ENCODE measurements at places on chromosomes 2 and 18. TPM values are rescaled to one million over a fixed set of nuclear protein-coding genes. Genes with fewer than 3 reads are reported as not detected.

- DNase-seq, result no peak
Observed at GRCh38 chr2:144454466-144455287, 65.2 kb downstream of the ZEB2 start.

DNA sequence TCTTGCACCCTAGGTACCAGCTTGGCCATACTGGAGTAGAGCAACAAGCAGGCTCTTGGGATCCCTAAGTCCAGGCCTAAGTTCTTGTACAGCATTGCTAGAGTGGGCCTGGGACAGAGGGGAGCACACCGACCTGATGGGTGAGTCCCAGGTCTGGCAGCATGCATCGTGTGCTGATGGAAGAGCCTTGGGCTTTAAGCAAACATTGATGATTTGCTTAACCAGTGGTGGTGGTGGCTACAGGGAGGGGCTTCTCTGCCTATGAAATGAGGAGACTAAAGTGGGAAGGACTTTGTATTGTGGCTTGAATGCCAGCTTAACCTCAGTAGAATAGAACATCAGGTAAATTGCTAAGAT is 39.2 kb upstream of the UXS1 start:
- DNase-seq, result no peak

DNA sequence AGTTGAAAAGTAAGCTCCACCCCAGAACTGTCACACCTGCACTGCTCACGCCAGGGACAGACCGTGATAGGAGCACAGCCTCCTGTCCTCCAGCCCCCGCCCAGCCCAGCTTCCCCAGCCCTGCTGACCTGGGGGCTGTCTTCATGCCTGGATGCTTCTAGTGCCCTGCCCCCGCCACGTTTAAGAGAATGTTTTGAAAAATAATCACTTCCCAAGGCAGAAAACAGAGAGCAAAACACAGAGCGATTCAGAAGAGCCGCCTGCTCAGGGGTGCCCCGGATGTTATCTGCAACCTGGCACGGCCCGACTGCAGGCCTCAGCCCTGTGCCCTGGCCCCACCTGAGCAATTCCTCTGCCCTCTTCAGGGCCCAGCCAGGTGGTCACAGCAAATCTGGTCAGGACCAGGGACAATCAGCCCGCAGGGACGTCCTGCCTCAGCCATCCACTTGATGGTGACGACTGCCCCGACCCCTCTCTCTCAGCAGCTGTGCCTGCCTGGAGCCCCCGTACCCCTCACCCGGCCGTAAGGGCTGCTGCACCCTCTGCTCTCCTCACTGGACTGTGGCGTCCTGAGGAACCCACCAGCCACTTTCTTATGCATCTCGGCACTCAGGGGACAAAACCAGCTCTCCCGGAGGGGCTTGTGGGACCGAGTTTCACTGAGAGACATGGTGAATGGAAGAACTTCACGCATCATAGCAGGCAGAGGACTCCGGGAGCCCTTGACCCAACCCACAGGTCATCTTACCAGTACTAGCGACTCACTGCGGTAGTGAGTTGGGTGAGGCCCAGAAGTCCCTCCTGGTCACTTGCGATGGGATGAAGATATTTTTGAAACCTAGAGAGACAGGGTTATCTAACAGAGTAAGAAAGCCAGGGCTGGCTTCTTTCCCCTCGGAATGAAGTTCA is 30.2 kb downstream of the ADI1 start:
- DNase-seq, result peak; percentile 64

- DNase-seq, result no peak
Observed at GRCh38 chr18:11246495-11247300, 97.3 kb upstream of the PIEZO2 start.

Gene C2orf80
- not detected for total RNA-seq

Gene TWIST2
- 6.3 TPM for total RNA-seq

Gene CXCR4
- total RNA-seq, result not detected

Measured in osteocyte (in vitro differentiated cells).